NCI-H1436 treated with DMSO at 0.1 percent for 48 hours (cell line): ENCODE measurements at places on chromosomes 3 and 15.

- DNase-seq, result no peak
These were observed 265.8 kb upstream of the WNT5A start for GRCh38 chr3:55752911-55753310.

GRCh38 chr15:73756390-73756789 is 3.2 kb upstream of the INSYN1 start:
- DNase-seq, result no peak

GRCh38 chr3:86963611-86964010 is 27.3 kb downstream of the VGLL3 start:
- DNase-seq, result no peak

DNA sequence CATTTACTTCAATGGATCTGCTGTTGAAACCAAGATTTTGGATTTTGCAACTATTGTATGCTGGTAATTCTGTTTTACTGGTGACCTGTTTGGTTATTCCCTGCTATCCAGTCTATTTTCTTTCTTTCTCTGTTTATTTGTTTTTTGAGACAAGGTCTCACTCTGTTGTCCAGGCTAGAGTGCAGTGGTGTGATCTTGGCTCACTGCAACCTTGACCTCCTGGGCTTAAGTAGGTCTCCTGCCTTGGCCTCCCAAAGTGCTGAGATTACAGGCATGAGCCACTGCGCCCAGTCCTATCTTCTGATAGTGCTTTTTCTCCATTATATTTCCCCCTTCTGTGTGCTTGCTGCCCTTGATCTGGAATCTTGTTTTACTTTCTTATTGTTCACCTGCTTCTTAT is 15.6 kb downstream of the USP13 start:
- no peak for DNase-seq

DNA sequence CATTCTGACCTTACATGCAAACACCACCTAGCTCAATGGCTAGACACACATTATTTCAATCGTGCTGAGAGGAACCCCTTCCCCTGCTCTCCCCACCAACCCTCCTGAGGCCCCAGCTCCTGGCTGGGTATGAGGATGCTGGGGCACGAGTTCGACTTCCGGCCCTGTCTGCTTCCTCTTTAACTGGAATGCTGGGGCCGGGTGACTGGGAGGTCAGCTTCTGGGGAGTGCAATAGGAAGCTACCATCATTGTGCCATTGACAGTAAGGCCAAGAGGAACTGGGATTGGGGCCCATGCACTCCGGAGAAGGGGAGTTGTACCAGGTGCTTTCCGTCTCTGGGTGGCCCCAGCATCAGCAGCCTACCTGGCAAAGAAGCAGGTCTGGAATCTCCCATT is 15.6 kb upstream of the TLE3 start:
- DNase-seq, result no peak

DNA sequence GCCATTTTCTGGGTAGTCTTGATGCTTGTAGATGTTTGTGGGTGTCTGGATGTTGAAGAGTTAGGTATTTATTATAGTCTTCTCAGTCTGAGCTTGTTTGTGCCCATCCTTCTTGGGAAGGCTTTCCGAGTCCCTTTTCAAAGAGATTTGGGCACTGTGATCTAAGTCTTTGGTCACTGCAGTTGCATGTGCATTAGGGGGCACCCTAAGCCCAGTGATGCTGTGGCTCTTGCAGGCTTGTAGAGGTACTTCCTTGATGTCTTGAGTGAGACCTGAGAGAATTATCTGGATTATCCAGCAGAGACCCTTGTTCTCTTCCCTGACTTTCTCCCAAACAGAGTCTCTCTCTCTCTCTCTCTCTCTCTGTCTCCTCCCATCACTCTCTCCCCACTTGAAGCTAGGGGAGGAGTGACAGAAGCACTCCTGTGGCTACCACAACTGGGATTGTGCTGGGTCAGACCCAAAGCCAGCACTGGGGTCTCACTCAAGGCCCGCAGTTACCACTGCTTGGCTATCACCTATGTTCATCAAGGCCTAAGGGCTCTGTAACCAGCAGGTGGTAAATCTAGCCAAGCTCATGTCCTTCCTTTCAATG is 68.5 kb downstream of the TMCO5A start:
- DNase-seq, result no peak

- DNase-seq, result no peak
These were observed 321.1 kb downstream of the ZIC1 start for GRCh38 chr3:147730284-147730683.

DNA sequence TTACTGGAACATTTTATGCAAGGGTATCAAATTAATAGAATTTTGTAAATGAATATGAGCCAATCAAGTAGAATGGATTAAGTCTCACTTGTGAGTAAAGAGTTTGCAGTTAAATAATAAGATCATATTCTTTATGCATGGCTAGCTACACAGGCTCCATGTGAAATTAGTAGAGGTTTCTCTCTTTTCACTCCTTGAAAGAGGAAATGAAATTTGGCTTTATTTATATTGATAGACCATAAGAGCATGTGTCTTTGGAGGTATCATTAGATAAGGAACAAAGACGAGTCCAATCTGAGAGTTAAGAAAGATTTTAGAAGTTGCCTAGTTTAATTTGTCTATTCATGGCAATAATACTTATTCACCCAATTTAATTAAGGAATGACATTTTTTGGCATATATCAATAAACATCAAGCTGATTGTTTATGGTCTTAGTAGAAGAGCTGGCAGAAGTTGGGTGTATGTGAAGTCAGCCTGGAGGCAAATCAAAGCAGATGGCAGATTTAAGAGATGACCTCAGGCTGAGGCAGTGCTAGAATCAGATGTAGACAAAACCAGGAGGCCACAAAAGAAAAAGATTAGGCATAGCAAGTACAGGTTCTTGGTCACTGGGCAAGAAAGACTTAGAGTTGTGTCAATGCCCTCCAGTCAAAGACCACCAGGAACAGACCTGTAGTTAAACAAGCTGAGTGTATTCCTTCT is 406.5 kb upstream of the ARHGEF26 start:
- no peak for DNase-seq

- DNase-seq, result no peak
These were observed 57.1 kb upstream of the RPL32 start for GRCh38 chr3:12898290-12898964.

DNA sequence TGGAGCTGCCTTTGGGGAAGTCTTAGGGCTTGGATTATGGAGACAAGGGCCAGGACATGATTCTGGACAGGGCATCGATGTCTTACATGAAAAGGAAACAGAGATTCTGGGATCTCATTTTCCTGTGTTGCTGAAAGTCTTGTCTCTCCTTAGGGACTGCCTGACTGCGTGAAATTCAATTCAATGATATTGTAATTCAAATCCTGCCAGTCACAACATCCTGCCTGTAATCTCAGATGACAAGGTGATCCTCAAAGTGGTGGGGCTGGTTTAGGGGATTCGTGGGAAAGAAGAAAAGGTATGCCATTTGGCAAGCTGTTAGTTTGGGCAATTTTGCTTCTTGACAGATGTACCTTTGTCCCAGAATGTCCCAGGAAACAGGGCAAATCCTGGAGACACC is 129.1 kb downstream of the KBTBD8 start:
- DNase-seq, result no peak

- no peak for DNase-seq
These were observed 19.0 kb upstream of the PARP14 start for GRCh38 chr3:122661633-122662032.

DNA sequence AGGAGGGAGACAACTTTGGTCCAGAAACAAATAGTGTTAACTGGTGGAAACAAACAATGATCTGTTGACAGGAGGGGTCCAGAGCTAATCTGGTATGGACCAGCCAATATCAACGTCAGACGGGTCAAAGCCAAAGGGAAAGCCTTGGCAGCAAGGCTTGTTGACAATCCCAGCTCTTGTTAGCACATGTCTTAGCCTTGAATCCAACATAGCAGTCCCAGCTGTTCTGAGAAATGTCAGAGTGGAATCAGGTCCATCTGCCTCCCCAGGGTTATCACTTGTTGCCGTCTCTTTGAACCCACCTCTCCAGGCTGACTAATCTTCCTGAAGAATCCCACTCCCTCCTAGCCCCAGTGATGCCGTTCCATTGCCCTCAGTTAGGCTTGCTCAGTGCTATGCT is 404.6 kb upstream of the MCTP2 start:
- DNase-seq, result no peak

GRCh38 chr15:84983294-84983693 is 1.6 kb downstream of the PDE8A start:
- DNase-seq, result no peak

GRCh38 chr3:129312021-129312639 is 33.5 kb downstream of the HMCES start:
- DNase-seq, result no peak

DNA sequence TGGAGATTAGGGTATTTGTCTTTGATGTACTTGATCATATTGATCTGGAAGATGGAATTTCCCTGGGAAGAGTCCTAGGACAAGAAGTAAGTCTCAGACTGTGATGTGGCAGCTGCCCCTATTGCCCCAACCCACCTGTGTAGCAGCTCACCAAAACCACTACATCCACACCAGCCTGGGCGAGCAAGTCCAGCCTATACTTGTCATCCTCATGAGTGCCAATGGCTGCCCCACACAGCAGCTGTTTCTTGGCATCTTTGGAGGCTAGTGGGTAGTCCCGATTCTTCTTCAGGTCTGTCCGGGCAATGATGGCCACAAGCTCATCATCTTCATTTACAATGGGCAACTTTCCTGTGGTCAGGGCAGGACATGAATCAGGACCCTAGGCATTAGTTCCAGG is 2.7 kb downstream of the IMPDH2 start:
- no peak for DNase-seq

- no peak for DNase-seq
These were observed 145.3 kb downstream of the CD47 start for GRCh38 chr3:107945417-107946094.

- DNase-seq, result no peak
These were observed 27.7 kb downstream of the SRP14 start for GRCh38 chr15:40011303-40011702.

DNA sequence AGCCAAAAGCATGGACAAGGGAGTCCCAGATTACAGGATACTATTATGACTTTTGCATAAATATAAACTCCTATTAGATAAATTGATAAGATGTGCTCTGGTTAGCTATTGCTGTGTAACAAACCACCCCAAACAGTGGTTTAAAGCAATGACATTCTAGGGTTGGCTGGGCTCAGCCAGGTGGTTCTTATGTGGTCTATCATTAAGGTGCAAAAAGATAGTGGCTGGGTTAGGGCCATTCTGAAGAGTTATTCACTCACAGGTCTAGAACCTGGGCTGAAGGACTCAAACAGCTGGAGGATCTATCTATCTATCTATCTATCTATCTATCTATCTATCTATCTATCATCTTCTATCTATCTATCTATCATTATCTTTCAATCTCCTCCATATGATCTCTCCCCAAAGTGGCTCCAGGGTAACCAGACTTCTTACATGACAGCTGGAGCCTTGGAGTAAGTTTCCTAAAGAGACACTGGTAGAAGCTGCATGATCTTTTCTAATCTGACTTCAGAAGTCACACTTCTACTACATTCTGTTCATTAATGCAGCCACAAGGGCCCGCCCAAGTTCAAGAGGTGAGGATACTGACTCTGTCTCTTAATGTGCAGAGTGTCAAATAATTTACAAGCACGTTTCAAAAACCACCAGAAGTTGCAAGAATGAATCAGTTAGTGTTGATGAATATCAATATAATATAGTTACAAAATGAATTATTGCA is 74.9 kb upstream of the XCR1 start:
- no peak for DNase-seq

DNA sequence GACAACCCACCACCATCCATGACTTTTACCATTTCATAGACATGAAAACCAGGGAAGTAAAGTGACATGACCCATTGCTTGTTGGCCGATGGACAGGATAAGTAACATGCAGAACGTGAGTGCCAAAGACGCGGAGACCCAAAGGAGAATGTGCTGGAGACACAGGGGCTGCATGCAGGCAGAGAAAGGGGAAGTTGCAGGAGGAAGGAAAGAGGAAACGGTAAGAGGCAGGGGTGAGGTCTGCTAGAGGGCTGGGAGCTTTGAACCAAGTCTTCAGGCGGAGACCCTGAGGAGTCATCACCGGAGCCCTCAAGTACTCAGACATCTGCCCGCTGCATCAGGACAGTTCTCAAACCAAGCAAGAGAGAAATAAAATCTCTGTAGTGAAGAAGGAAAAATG is 34.9 kb downstream of the MAGEF1 start:
- no peak for DNase-seq

GRCh38 chr3:49606427-49606826 is 52.1 kb downstream of the BSN start:
- DNase-seq, result no peak
